ENCODE measurements at places on chromosomes 3 and 15.

DNA sequence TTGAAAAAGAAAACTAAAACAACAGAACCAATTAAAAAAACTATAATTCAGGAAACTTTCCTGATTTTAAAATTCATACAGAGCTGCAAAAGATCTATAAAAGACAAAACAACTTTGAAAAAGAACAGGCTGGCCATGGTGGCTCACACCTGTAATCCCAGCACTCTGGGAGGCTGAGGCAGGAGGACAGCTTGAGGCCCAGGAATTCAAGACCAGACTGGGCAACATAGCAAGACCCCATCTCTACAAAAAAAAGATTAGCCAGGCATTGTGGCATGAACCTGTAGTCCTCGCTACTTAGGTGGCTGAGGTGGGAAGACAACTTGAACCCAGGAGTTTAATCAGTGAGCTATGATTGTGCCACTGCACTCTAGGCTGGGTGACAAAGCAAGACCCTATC is 6.7 kb downstream of the CEP70 start:
- DNase-seq, result no peak

GRCh38 chr3:59464187-59464586 is 414.4 kb upstream of the CFAP20DC start:
- no peak for DNase-seq

DNA sequence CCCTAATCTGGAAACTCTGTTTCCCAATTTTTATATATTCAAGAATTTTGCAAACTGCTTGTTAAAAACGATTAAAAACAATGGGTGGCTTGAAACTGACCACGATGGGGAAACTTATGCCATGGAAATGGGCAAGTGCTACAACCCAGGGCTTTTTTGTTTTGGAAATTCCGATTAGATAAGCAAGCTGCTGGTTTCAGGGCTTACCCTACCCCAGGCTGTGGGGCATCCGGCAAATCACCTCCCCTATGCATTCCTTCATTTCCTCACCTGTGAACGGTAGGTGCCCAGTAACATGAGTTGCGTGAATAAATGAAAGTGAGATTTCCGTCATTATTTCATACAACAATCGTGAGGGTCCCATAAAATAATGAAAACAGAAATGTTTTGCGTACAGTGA is 34.3 kb downstream of the ST6GAL1 start:
- no peak for DNase-seq

- DNase-seq, result no peak
Observed at GRCh38 chr3:50212502-50212901, 7.4 kb downstream of the SLC38A3 start.

Data from CD4-positive, alpha-beta T cell treated with Interleukin-2 at 100 ng/mL for 4 hours (primary cell).